ENCODE measurements at places on chromosomes 6 and 20.

- no peak for DNase-seq
Observed at GRCh38 chr6:120129228-120129627, 779.7 kb upstream of the MAN1A1 start.

DNA sequence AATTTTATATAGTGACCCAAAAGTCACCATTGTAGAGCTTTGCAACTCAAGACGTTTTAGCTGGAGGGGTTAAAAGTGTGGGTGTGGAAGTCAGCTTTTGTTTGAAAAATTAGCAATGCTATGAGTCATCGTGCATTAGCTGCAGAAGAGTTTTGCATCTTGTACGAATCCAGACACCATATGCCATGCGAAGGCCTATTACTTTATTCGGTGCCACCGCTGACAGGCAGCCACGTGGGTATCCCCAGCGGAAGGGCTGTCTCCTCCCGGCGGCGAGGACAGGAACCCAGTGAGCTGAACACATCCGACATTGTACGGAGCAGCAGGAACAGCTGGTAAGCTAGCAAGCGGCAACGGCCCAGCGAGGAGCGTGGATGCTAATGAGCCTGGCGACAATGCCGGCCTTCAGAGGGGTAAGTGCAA is 84.4 kb downstream of the INSM1 start:
- DNase-seq, result peak; percentile 88

DNA sequence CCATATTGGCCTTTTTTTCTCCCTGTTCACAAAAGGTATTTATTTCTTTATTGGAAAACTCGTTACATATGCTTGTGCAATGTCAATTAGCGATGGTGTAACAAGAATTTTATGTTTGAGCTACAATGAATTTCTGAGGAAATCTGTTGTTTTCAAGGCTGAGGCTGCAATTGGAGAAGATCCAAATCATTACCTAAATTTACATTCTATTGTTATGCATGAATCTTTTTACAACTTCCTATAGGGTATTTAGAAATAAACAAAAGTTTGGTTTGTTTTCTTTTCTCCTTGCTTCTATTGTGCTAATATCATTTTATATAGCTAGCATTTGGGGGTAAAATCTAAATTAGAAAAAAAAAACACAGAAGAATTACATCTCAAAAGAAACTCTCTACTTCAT is 34.7 kb upstream of the NKAIN2 start:
- no peak for DNase-seq

DNA sequence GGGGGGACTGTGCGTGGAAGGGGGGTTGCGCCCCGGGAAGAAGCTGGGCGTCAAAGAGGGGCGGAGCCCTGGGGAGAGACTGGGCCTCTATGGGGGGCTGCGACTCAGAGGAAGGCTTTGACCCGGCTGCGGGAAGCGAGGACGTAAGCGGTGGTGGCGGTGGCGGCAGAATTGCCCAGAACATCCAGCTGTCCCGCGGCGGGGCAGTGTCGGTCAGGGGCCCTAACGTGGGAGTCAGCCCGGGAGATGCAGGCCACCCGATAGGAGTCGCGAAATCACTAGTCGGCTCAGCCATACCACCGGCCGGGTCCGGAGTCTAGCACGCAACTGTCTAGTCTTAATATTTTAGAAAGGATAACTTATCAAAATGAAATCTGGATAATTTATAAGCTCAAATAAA is 387.6 kb upstream of the EYS start:
- DNase-seq, result no peak

DNA sequence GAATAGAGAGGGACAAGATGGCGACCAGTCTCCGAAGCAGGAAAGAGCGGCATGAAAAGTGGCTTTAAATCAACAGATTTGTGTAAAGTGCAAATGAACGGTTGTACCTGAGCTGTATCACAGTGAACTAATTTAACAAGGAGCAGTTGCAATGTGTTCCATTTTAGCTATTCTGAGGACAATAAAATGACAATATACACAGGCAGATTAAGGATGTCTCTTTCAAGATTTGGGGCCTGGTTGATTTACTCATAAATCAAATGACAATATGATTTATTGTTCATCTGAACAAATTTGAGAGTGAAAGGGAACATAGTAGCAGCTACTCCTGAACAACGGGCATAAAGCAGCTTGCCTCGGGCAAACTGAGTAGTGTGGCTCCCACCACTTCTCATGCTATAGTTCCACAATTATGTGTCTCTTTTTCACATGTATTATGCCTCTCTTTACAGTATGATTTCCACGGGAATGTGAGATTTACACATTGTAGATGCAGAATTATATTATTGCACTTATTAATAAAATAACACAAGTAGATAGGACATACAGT is 204.1 kb upstream of the AGPAT4 start:
- no peak for DNase-seq

- no peak for DNase-seq
Observed at GRCh38 chr6:61592238-61592637, 693.8 kb downstream of the KHDRBS2 start.

DNA sequence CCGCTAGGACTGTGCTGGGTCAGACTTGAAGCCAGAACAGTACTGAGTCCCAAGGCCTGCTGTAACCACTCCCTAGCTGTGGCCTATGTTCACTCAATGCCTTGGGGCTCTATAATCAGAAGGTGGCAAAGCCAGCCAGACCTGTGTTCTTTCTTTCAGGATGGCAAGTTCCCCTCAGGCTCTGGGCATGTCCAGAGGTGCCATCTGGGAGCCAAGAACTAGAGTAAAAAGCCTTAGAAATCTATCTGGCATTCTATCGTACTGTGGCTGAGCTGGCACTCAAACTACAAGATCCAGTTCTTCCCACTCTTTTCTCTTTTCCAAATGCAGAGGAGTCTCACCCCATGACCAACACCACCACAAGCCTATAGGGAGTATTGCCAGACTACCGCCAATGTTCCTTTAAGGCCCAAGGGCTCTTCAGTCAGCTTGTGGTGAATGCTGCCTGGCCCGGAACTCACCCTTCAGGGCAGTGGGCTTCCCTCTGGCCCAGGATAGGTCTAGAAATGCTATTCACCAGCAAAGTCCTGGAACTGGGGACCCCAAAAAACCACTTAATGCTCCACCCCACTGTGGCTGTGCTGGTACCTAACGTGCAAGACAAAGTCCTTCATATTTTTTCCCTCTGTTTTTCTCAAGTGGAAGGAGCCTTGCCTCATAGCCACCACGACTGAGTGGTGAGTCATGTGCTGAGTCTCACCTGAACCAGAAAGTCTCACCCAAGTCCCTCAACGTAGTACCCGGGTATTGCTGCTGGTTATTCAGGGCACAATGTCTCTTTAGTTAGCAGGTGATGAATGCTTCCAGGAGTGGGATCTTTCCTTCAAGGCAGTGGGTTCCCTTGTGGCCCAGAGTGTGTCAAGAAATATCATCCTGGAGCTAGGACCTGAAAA is 8.6 kb upstream of the SIRPB2 start:
- no peak for DNase-seq

DNA sequence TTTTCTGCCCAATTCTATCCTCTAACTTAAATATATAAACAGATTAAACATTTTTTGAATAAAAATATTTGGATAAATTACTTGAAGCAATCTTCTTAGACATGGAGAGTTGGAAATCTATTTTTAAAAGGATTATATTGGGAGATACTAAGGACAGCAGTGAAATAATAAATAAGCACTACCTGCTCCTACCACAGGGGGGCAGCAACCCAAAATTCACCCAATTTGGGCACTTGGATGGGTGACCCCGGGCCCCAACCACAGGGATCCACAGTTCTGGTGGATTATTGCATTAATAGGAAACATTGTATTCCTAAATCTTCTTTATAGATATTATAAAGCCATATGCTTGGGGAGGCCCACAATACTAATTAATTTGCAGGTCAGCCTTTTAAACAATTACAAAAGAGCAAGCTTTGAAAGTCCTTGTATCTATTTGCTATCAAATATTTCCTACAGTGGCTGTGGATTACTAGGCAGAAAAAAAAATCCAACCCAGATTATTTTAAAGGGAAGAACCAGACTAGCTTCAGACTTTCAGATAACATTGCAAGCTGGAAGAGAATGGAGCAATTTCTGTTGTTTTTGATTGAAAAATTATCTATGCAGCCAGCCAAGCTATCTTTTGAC is 66.4 kb upstream of the PDE10A start:
- DNase-seq, result peak; percentile 65

DNA sequence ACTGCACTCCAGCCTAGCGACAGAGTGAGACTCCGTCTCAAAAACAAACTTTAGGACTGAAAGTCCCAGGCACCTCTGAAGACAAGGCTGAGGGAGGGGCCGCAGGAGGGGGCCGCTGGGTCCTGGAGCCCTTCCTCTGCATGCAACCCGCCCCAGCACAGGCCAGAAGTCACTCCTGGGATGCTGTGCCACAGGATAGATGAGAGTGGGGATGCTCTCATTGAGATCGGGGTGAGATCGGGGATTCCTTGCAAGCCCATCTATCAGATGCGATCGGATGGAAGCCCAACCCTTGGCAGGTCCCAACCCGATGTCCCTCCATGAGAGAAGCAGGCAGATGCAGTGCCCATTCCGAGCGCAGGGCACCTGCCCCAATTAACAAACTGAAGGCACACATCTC is 66.5 kb downstream of the WDR27 start:
- DNase-seq, result no peak

GRCh38 chr6:55445648-55446204 is 118.5 kb downstream of the GFRAL start:
- peak; percentile 7 for DNase-seq

DNA sequence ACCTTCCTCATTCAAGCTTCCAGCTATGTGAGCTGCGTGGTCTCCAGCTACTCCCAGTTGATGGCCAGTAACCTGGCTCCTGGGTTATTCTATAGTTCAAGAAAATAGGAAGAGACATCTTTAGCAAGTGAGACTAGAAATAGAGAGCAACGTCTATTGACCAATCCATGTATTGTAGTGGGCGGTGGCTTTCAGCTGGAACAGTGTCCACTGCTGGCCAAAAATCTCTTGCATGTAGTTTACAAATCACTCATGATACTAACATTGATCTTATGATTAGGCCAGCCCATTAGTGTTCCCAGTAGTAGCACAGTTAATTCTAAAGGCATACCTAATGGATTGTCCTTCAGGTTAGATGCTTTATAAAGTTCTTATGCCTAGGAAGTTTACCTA is 58.9 kb upstream of the SCP2D1 start:
- DNase-seq, result no peak

DNA sequence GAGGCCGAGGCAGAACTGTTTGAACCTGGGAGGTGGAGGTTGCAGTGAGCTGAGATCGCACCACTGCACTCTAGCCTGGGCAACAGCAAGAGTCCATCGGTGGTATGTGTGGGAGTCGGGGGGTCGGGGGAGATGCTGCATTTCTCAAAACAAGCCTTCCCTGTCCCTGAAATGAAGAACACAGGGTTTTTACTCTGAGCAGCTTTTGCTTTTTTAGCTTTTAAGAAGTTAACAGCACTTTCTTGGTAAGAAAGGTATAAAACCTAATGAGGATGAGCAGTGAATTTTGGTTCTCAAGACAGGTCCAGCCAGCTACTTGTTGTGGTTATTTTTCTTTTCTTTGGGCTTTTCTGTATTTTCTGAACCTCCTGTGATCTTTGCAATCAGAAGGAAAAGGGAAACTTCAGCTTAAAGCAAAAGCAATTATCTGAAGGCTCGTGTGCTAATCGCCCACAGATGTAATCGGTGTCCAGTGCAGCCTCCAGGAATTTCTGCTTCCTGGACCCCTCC is 3.7 kb downstream of the RPL10A start:
- no peak for DNase-seq

DNA sequence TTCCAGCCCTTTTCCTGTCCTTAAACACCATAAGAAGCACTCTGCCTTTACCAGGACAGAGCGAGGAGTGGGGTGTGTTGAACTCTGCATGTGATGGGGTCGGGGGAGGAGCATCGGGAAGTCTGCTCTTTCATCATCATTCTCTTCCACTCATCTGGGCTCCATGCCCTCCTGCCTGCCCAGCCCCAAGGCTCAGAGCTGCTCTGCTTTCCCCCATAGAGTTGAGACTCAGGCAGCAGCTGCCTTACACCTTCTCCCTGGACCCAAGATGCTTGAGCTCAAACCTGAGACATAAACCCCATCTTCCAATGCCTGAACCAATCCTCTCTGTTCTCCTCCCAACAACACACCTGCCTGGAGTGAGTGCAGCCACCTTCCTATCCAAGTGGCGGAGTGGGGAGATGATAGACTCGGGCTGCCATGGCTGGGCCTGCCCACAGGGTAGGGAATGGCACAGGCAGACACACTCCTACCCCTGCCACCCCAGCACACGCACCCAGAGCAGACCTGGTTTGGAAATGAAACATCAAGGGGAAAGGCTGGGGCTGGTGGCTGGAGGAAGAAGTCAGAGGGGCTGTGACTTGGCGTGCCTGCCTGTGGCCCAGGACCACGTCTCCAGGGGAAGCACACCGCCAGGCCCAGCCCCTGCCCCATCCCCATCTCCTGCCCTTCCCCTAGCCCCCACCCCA is 28.4 kb downstream of the TFEB start:
- no peak for DNase-seq

- no peak for DNase-seq
Observed at GRCh38 chr6:13764996-13765395, 49.4 kb downstream of the MCUR1 start.

All from NCI-H1092 treated with DMSO at 0.1 percent for 48 hours (cell line).